ENCODE measurements at places on chromosomes 2 and 18.

DNA sequence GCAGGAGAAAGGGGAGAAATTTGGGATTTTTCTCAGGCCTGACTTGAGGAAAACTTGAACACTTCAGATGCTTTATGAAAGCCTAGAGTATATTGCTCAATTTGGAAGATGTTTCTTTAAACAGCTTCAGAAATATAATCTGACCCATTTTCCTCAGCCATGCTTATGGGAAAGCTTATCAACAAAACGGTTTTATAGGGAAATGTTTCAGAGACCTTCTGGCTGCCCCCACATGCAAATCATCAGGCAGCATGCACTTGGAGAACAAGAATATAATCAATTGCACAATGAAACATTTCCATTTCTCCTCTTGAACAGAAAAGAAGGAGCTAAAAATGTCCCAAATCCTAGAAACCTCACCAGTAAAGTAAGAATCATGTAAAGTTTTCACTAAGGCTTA is 411.2 kb upstream of the ETAA1 start:
- no peak for DNase-seq

DNA sequence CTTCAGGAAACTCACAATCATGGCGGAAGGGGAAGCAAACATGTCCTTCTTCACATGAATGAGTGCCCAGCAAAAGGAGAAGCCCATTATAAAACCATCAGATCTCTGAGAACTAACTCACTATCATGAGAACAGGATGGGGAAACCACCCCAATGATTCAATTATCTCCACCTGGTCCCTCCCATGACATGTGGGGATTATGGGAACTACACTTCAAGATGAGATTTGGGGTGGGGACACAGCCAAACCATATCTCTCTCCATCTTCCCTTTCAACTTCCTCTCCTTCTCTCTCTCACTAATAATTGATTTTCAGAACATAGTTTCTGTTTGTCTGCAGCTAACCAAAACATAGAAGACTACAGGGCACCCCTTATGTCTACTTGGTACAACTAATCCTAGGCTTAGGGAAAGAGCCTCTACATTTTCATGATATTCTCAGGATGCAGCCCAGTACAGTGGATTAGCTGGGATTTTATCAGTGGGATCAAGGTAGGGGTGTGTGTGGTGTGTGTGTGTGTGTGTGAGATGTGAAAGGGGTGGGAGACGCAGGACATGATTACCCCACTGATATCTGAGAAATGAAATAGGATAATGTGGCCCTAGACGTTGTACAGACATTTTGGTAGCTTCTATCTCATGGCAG is 2.8 kb upstream of the ATF2 start:
- DNase-seq, result no peak

DNA sequence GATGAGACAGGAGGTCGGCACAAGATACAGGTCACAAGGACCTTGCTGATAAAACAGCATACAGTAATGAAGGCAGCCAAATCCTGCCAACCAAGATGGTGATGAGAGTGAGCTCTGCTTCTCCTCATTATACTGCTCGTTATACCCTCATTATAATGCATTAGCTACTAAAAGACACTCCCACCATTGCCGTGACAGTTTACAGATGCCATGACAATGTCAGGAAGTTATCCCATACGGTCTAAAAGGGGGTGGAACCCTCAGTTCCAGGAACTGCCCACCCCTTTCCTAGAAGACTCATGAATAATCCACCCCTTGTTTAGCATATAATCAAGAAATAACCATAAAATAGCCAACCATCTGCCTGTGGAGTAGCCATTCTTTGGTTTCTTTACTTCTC is 224.2 kb downstream of the RBM43 start:
- DNase-seq, result peak; percentile 33

DNA sequence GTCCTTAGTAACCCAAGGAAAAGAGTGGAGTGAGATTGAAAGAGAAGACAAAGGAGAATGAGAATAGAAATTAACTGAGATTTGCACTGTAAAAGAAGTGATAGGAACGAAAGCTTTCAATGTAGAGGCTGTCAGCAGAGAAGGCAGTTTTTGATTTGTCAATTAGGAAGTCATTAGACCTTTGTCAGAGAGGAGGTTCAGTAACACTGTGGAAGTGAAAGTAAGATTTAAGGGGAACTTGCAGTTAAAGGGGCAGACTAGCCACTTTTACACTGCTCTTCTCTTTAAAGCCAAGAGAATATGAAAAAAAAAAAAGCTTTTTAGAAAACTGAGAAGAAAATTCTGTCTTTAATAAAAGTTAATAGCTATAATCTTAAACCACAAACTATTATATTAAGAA is 11.5 kb upstream of the KYNU start:
- DNase-seq, result no peak

- DNase-seq, result no peak
Measured at GRCh38 chr2:183519371-183520056, 395.3 kb downstream of the NUP35 start.

- DNase-seq, result peak; percentile 74
Measured at GRCh38 chr2:27249891-27250651, 12.8 kb downstream of the SLC30A3 start.

DNA sequence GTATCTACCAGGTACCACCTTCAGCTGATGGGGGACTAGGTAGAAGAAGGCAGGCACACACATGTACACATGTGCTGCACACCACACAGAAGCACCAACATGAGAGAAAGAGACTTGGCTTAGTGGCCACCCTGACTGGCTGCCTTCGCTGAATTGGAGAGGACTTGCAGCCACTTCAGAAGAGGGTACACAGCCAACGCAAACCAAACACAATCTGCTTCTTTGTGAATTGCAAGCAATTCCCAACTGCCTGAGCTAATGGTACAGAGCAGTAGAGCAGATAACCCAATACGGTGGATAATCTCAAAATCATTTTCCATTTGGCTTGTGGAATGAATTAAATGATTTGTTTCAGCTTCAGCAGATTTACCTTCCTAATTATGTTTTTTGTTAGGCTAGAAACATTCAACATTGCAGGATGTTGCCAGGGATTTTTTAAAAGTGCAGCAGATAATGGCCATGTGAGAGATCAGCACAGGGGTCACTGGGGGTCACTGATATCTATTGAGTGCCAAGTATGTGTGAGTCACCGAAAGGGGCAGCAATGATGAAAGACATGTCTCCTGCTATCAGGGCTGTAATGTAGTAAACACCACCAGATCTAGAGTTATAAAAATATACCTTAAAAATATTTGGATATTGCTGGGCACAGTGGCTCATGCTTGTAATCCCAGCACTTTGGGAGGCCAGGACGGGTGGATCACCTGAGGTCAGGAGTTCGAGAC is 652.6 kb downstream of the BCL11A start:
- no peak for DNase-seq

- peak; percentile 88 for DNase-seq
Measured at GRCh38 chr2:218260742-218261422, at the start of gene GPBAR1. Gene GPBAR1 (plus strand): TSS chr2:218261015. CDS start chr2:218262725, 1,710 bp downstream.

DNA sequence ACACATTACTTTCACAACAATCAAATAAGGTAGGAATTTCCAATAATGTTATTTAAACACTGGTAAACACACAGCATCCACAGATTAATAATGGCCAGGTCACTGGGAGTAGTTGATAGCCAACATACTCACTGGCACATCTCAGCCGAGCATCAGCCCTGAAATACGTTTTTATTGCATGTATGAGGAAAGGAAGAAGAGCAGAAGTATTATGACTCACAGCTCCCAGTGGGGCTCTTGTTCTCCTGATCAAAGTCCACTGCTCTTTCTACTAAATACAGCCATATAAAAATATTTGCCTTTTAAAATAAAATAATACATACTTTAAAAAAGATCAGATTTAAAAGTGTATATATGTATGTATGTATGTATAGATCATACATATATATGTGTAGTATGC is 999.6 kb downstream of the SUCLG1 start:
- DNase-seq, result no peak

GRCh38 chr2:235384624-235385023 is 109.2 kb upstream of the AGAP1 start:
- DNase-seq, result no peak

- DNase-seq, result no peak
Measured at GRCh38 chr2:31944828-31945571, 65.8 kb downstream of the MEMO1 start.

DNA sequence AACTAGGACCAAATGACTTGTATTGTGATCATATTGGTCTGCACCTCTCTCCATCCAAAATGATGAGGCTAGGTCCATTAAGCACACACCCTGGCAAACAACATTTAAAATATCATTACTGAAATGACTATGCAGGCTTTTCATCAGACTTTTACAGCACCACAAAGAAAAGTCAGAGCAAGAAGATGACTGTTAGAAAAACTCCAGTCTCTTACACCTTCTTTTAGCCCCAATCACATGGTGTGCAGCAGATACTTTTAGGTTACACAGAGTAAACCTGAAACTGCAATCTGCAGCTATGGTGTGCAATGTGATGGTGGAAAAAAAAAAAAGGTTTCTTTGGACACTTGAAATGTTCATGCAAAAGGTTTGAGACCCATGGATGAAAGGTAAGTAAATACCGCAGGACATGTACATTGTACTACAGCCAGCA is 5.4 kb upstream of the POLI start:
- no peak for DNase-seq

DNA sequence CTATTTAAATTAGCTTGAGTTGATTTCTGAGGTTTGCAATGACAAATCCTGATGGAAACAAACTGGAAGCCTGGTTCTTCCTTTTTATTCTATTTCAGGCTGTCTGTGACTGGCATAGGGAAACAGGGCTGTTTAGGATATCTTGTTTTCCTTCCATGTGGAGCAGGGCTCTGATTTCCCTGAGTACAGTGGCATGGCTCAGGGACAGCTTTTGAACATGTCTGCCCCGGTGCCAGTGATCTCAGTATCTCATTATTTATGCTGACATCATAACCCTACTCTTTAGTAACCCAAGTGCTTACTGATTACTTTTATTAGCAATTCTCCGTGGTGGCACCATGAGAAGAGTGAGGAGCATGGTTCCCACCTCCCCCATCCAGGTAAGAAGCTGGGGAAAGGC is 720.3 kb downstream of the GALR1 start:
- no peak for DNase-seq

GRCh38 chr2:48227617-48228344 is 302.2 kb upstream of the STON1 start:
- DNase-seq, result no peak

DNA sequence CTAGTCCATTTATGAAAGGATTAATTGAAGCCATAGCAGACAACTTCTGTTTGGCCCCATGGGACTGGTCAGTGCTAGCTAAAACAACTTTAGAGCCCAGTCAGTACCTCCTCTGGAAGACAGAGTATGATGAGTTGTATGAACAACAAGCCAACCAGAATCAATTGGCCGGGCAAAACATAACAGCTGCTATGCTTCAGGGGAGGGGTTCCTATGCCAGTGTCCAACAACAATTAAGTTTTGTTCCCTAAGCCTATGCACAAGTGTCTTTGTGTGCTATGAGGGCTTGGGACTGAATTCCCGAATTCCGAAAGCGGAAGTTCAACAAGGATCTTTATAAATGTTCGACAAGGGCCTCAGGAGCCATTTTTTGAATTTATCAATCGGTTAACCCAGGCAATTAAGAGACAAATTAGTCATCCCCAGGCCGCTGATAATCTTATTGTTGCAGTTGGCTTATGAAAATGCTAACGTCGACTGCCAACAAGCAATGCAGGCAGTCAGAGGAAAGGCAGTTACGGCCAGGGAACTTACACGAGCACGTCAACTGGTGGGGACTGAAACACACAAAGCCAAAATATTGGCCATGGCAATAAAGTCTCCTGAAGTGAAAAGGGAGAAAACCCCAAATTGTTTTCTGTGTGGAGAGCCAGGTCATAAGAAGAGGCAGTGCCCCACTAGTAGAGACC is 57.9 kb downstream of the ZNF638 start:
- DNase-seq, result no peak

DNA sequence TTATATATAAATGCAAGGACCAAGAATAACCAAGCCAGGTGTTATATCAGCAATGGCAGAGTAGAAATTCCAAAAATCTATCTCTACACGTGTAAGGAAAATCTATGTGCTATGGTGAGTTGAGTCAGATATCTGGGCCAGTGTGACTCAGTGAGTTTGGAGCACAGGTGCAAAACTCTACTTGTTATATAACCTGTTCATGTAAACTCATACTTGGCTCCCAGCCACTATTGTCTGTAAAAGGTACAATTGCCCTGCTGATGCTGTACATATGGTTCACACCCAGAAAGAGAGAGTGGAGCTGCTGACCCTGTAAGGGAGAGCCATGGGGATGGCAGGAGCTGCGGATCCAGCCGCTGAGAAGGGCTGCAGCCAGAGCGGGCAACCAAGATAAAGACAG is 112.0 kb downstream of the TRABD2A start:
- no peak for DNase-seq

- DNase-seq, result no peak
Measured at GRCh38 chr18:70457788-70458187, 168.9 kb downstream of the SOCS6 start.

DNA sequence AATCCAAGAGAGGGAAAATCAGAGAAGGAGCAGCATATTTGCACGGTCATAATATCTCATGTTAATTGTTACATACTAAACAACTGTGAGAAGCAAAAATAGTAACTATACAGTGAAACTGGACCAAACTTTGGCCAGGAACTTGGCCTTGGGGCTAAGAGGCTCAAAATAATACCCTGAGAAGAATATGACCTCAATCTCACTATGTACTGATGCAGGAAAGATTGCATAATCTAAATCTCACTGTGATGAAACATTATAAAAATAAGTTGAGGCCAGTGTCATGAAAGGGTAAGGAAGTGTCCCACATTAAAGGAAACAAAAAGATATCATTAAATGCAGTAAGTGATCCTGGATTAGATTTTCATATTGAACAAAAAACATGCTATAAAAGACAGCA is 36.5 kb downstream of the ZRANB3 start:
- DNase-seq, result no peak

DNA sequence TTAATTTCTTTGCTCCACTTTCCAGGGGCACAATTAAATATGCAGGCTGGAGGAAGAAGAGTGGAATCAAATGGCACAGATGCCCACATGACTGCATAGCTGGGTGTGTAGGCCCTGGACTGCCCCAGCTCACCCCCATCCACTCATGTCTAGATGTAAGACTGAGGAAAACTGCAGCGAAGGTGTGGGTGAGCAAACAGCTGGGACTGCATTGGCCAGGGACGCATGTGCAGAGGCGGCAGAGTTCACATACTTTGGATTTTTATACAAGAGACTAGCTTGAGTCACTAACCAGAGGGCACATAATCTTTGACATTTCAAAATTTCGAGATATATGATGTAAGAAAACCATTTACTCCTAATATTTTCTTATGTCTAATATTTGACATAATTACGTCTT is 60.1 kb downstream of the SPIRE1 start:
- no peak for DNase-seq

- DNase-seq, result no peak
Measured at GRCh38 chr2:75790121-75790813, 79.6 kb upstream of the GCFC2 start.

- DNase-seq, result no peak
Measured at GRCh38 chr2:95323347-95324155, 26.4 kb downstream of the KCNIP3 start.

GRCh38 chr2:199100326-199101110 is 357.2 kb downstream of the SATB2 start:
- DNase-seq, result no peak

Data from kidney (tissue), 22 donors.